ENCODE measurements at places on chromosomes 4 and X. TPM values are rescaled to one million over a fixed set of nuclear protein-coding genes. Genes with fewer than 3 reads are reported as not detected.

The XKRX gene
- total RNA-seq, result 0.24 TPM

The SHROOM2 gene
- 4.6 TPM for total RNA-seq

The SPP1 gene
- 2.3 TPM for total RNA-seq

The CT83 gene
- 1.1 TPM for total RNA-seq

The CXCL11 gene
- total RNA-seq, result 2.2 TPM

The FAM53A gene
- total RNA-seq, result 3.6 TPM

The SOWAHD gene
- 0.43 TPM for total RNA-seq

The IL13RA1 gene
- total RNA-seq, result 29.6 TPM

The SAGE1 gene
- not detected for total RNA-seq

The HDAC6 gene
- 36.9 TPM for total RNA-seq

The SYP gene
- not detected for total RNA-seq

The MAGEB17 gene
- total RNA-seq, result not detected

The F11 gene
- total RNA-seq, result not detected

The ODAM gene
- total RNA-seq, result not detected

The C4orf36 gene
- 1.3 TPM for total RNA-seq

The ARSJ gene
- 31.5 TPM for total RNA-seq

The TEX13B gene
- total RNA-seq, result not detected

The UGT2B15 gene
- total RNA-seq, result not detected

The F9 gene
- not detected for total RNA-seq

The RNF212 gene
- 0.64 TPM for total RNA-seq
